Activated CD4-positive, alpha-beta T cell treated with anti-CD3 and anti-CD28 coated beads, Interleukin-2, amount 50 U/mL, for 24 hours (primary cell): ENCODE measurements at places on chromosomes 3 and 15.

- no peak for DNase-seq
Observed at GRCh38 chr3:81277853-81278252, 483.6 kb downstream of the GBE1 start.

GRCh38 chr3:60641354-60641753 lies 609.9 kb downstream of the FHIT start:
- DNase-seq = no peak

GRCh38 chr3:113212150-113212843 lies 940 bp downstream of the BOC start:
- no peak for DNase-seq

- no peak for DNase-seq
Observed at GRCh38 chr3:188286087-188286513, 132.1 kb downstream of the LPP start.

DNA sequence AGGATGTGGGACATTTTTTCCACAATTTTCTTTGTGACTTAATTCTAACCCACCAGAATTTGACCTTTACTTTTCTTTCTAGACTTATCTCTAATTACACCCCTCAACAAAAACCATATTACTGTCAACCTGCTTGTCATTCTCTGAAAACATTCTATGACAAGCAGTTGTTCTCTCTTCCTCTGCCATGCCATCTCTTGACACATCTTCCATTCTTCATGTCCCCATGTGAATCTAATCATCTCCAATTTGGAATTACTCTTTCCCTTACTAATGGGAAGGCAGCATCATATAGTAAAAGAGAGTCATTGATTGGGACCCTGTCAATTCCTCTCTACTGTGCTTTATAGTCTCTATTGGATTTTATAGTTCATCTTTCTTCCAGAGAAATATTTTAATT lies 61.3 kb upstream of the P2RY1 start:
- DNase-seq = no peak
